AG09319 (cell line): ENCODE measurements at places on chromosomes 11 and 22.

GRCh38 chr11:78954261-78954660 lies 379.6 kb upstream of the NARS2 start:
- DNase-seq = no peak

DNA sequence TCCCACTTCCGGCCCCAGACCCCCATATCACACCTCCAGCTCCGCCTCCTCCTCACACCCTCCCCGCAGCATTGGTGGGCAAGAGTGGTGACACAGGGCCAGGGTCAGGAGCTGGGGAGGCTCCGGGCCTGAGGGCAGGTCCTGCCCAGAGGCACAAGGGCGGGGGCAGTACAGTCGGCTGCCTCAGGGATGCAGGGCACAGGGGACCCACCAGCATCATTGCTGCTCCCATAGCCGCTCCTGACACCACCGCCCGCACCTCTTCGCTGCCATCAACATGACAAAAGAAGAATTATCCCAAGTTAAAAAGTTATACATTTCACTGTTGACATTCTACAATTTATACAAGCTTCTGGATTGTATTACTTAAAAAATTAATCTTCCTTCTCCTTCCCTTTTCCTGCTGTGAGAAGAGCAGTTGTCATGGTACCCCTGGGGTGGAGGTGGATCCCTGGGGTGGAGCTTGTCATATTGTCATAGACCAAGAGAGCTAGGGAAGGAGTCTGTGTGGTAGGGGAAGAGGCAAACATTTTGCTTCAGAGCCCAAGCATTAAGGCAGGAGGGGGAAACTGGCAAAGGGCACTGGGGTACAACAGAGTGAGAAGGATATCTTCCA lies 4.1 kb downstream of the SBF2 start:
- DNase-seq = no peak

DNA sequence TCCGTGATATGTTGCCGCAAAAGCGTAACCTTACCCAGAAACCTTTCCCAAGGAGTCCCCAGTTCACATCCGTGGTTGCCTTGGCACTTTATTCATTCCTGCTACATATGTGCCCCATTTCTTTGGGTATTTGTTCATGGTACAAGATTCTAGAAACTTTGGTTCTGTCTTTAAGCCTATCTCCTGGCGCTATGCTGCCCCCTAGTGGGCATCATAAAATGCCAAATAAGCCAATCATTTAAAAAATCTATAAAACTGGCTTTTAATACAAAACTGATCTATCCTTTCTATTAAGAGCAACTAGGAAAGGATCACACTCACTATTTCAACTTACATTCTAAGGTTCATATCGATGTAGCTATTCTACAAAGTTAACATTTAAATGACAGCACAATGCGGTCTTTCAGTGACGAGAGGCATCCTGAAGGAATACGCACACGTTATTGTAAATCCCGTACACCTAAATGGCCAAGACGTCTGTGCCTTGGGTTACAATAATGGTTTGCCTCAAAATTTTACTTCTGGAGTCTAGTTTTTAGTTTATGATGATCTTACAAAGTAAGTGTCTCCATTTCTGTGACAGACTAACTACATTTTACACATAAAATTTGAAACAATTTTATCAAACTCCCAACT lies 16.2 kb downstream of the PIWIL3 start:
- peak; percentile 19 for DNase-seq

DNA sequence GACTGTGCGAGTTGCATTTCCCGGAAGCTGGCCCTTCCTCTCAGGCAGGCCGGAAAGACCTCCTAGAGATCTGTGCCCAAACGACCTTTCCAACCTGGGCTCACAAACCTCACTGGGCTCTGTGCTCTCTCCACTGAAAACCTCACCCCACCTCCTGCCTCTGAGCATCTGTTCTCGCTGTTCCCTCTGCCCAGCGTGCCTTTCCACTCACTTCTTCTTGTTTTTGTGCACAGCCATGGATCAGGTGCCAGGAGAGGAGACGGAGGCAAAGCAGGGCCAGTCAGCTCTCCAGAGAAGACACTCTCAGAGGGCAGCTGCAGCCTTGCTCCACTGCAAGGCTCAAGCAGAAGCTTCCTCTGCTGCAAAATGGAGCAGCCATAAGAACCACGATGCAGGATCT lies 10.9 kb upstream of the CPT1A start:
- no peak for DNase-seq

GRCh38 chr11:9473408-9473807 lies 12.6 kb downstream of the ZNF143 start:
- DNase-seq = no peak

GRCh38 chr11:58061813-58062212 lies 31.1 kb downstream of the OR6Q1 start:
- DNase-seq = no peak

DNA sequence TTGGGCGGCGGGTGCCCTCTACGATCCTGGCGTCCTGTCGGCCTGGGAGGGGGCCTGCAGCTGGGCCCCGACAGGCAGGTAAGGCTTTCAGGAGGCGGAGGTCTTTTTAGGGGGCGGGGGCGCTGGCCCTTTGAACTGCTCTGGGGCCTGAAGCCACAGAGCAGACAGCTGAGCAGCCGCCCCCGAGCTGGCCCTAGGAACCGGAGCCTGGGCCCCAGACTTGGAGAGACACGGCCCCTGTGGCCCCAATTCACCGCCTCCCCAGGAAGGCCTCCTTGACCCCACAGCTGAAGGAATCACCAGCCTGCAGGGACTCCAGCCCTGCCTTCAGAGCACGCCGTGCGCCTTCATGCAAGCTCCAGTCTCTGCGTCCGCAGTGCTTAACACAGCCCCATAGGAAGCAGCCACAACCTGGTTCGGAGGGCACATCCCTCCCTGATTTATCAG lies 618 bp upstream of the CERK start:
- no peak for DNase-seq
